Omental fat pad (tissue), 4 donors: ENCODE measurements at places on chromosomes 1 and 21.

DNA sequence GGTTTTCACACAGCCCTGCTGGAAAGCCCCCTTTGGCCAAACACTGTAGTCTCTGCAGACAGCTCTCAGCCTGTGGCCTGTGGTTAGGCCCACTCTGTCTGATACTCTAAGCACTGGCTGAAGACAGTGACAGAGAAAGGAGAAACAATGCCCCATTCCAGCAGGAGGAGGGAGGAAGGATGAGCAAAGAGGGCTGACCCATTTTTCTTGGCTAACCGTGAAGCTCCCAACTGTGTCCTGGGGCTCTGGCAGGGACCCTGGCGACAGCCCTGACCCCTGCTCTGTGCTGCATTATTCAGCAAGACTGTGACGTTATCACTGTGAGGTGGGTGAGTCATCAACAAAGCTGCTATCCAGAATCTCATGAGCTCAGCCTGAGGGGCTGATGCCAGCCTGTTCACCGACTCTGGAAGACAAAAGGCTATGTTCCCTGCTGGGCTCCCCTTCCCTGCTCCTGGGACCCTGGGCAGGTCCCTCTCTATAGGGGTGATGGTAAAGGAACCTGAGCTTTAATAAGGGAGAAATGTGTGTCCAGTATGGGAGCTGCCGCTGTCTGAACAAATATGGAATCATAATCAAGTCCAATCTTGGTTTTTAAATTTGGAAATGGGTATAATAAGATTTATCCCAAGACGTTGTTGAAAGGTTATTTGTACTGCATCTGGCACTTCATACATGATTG, 107.0 kb downstream of the RHOU start:
- no peak for DNase-seq

- no peak for DNase-seq
These were observed 99.0 kb upstream of the RUNX3 start for GRCh38 chr1:25028907-25029599.

DNA sequence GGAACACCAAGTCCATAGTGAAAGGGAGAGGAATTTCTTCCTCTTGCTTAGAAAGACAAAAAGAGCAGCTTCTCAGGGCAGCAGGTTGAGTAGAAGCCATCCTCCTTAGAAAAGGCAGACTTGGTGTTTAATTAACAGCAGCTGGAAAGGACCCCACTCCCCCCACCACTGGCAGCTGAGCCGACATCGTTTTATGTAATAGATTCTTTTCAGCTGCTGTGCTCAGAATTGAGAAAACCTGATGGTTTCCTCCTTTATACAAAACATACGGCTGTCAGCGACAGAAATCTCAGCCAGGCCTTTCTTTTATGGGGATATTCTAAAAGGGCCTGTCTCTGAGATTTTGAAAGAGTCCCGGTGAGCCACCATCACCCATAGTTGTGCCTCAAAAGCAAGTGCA, 49.9 kb downstream of the MAN1C1 start:
- no peak for DNase-seq

DNA sequence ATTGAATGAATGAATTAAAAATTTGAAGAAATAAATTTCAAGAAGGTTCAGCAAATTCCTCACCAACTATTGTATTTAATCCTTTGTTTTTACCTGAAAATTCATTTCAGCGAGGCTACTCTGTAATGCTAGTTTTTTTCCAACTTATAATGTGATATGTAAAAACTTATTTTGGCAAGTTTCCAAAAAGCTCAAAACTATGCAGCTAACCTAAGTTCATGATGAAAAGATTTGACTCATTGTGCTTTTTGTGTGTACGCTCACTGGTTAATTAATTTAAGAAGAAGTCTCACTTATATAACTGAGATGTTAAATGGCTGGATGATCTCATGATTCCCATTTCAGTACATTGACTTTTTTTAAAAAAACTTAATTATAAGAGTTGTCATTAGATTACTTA, 196.0 kb upstream of the SAMSN1 start:
- DNase-seq = no peak

- DNase-seq = no peak
These were observed 555.2 kb downstream of the OMA1 start for GRCh38 chr1:57991289-57991688.

DNA sequence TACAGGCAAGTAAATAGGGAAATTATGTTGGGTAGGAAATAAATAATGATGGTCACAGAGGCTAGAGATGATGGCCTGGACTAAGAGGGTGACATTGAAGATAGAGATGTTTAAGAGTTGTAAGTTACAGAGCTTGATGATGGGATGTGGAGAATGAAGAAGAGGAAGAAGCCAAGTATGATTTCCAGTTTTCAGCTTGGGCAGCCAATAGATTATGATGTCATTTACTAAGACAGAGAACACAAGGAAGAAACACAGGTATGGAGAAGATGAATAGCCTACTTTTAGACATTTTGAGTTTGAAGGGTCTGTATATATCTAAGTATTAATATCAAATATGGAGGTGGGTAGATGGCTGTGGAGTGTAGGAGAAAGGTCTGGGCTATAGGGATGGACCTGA, 56.0 kb upstream of the PRELP start:
- DNase-seq = no peak

- no peak for DNase-seq
These were observed 52.1 kb downstream of the EIF2D start for GRCh38 chr1:206560007-206560716.
